ENCODE measurements at places on chromosomes 4 and X.

DNA sequence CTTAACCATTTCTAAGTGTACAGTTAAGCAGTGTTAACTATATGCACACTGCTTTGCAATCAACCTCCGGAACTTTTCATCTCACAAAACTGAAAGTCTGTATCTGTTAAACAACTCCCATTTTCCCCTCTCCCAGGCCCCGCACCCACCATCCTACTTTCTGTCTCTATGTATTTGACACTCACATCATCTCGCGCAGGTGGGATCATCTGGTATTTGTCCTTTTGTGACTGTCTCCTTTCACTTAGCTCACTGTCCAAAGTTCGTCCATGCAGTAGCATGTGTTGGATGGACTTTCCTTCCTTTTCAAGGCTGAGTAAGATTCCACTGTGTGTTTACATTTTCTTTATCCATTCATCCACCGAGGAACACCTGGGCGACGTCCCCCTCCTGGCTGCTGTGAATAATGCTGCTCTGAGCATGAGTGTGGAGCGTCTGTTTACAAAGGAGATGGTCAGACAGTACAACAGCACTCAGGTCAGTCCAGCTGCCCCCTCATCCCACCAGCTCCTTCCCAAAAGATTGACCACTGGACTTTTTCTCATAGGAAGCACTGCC, 39.8 kb downstream of the DCTD start:
- no peak for DNase-seq

GRCh38 chrX:130084631-130085237, 25.6 kb downstream of the ELF4 start:
- no peak for DNase-seq

DNA sequence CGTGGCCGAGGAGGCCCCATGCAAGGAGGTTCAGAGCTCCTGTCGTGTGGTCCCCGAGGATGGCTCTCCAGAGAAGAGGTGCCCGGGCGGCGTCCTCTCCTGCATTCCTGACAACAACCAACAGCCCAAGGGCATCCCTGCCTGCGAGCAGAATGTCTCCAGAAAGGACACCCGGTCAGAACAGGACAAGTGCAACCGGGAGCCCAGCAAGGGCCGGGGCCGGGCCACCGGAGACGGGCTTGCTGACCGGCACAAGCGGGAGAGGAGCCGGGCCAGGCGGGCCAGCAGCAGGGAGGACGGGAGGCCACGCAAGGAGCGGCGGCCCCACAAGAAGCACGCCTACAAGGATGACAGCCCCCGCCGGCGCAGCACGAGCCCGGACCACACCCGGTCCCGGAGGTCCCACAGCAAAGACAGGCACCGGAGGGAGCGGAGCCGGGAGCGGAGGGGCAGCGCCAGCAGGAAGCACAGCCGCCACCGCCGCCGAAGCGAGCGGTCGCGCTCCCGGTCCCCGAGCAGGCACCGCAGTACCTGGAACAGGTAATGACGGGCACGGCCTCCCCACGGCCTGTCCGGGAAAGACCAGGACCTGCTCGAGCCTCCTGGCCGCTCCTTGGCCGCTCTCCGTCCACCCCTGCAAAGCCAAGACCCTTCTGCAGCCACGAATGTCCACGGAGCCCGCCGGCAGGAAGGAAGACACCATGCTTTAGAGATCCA, 9.8 kb downstream of the AKAP17A start:
- DNase-seq, result no peak

DNA sequence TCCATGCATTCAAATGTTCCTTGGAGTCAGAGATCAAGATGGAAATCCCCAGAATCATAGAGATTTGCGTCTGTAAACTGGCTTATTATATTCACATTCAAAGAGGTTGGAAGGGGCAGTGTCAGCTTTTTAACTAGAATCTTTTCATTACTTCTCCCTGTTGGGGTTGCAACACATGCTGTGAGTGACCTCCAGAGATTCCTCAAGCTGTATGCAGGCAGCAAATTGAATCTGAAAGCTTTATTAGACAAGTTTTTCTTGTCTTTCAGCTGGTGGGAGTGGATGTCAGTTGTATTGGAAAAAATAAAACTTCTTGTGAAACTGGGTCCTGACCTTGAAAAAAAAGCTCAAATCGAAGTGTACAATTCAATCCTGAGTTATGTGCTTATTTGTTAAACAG, 736.5 kb upstream of the FTHL17 start:
- DNase-seq, result no peak

DNA sequence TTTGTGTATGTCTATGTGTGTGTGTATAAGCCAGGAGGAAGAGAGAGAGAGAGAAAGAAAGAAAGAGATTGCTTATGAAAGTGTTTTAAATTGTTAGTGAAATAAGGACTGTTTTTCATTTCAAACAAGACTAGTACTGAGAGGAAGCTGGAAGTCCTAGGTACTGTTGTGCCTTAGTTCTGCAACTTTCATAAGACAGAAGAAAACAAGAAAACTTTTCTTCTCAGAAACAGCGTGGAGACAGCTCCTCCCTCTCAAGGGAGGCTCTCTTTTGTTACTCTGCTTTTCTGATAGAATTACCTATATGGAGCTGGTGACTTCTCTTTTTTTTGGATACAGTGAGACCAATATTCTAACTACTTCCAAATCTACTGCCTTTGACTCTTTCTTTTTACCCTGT, 62.5 kb downstream of the BANK1 start:
- DNase-seq, result no peak

GRCh38 chr4:1011022-1011665, at the start of gene FGFRL1:
Gene FGFRL1 (plus strand): TSS chr4:1011626. CDS start chr4:1012486, 860 bp downstream.
- DNase-seq, result peak; percentile 96

- no peak for DNase-seq
Measured at GRCh38 chr4:173280998-173281397, 53.2 kb downstream of the HMGB2 start.

- no peak for DNase-seq
Measured at GRCh38 chr4:137116144-137116543, 416.1 kb downstream of the PCDH18 start.

GRCh38 chr4:177964061-177964460, 521.8 kb upstream of the AGA start:
- peak; percentile 8 for DNase-seq

DNA sequence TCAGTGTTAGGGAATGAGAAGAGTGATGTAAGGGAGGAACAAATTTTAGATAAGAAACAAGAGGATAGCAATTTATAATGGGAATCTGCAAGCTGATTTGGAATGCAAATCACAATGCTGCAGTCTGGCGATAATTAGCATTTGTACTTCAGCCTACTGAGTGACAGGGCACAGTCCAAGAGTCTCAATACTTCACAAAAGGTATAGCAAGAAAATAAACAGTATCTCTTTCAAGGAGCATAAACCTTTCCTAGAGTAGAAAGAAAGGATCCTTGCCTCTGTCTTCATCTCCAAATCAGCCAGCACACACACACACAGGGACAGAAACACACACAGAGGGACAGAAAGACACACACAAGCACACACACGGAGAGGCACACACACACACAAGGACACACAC, 1.1 kb upstream of the GPM6A start:
- no peak for DNase-seq

GRCh38 chr4:178577933-178578332, 1135.7 kb upstream of the AGA start:
- DNase-seq, result no peak

GRCh38 chr4:186740822-186741221, 17.2 kb upstream of the FAT1 start:
- peak; percentile 20 for DNase-seq

DNA sequence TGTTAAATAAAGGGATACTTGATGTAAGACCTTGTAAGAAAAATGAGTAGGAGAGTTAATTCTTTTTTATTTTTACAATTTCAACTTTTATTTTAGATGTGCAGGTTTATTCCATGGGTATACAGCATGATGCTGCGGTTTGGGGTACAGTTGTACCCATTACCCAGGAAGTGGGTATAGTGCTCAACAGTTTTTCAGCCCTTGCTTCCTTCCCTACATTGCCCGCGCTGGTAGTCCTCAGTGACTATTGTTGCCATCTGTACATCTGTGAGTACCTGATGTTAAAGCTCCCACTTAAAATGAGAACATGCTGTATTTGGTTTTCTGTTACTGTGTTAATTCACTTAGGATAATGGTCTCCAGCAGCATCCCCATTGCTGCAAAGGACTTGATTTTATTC, 9.7 kb downstream of the CLCN3 start:
- DNase-seq, result no peak

GRCh38 chrX:134171661-134172587, 65.1 kb upstream of the CCDC160 start:
- DNase-seq, result no peak

GRCh38 chrX:153981771-153982533, 9.4 kb downstream of the TMEM187 start:
- no peak for DNase-seq

DNA sequence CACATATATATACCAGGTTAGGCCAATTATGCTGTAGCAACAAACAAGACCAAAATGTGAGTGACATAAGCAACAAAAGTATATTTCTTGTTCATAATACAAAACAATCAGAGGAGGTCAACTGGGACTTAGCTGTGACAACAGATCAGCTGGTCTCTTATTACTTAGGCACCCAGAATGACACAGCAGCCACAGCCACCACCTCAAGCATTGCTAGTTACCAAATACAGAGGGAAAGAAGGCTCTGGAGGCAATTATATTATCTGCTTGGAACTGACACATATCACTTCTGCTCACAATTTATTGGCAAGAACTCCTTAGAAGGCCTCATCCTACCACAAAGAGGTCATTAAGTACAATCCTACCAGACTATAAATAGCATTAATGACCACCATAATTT, 15.2 kb downstream of the ATOH1 start:
- no peak for DNase-seq

DNA sequence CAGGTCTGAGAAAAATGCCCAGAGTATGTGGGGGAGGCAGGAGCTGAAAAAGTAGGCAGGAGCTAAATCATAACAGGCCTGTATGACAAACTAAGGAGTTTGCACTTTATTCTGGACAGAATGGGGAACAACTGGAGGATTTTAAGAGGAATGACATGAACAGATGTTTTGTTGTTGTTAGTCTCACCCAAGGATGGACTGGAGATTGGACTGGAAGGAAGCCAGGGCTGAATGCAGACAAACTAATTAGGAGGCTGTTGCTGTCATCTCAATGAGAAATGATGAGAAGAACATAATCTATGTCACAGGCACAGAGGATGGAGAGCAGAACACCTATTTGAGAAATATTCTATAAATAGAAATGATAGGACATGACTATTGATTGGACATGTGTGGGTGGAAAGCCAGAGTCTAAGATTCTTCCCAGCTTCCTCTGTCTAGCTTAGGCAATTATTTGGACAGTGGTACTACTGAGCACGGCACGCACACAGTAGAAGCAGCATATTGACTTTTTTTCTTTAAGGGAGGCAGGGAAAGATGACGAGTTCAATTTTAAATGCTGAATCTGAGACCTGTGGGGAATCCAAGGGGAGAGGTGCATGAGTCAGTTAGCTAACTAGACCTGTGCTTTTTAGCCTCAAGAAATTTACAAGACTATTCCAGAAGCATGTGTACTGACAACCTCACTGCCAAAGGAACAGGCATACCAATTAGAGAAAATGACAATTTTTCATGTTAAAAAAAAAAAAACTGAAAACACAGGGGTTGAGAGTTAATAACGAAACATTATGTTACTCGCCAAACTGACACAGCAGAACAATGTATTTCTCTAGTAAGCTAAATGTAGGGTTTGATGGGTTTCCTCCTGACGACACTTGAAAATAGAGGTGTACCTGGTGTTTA, 963 bp upstream of the USO1 start:
- peak; percentile 61 for DNase-seq

DNA sequence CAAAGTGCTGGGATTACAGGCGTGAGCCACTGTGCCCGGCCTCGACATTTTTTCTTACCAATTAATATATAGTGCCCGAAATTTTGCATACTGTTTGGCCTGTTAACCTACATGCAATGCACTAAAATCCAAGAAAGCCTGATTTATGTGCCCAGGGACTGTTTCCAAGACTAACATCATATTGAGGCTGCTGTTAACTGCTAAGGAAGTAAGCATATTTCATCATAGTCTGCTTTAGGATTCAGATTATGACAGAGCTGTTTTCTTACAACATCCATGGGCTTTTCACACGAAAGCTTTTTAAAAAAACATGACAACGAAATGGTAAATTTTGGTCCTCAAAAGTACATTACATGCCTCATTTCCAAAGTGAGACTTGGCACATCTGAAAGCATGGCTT, 84.4 kb downstream of the STOX2 start:
- DNase-seq, result peak; percentile 21

- no peak for DNase-seq
Measured at GRCh38 chrX:139204898-139205667, 325.5 kb upstream of the F9 start.

- DNase-seq, result no peak
Measured at GRCh38 chrX:41837270-41837944, 85.9 kb downstream of the CASK start.

- peak; percentile 70 for DNase-seq
Measured at GRCh38 chrX:40153345-40154249, 55.8 kb upstream of the BCOR start.

DNA sequence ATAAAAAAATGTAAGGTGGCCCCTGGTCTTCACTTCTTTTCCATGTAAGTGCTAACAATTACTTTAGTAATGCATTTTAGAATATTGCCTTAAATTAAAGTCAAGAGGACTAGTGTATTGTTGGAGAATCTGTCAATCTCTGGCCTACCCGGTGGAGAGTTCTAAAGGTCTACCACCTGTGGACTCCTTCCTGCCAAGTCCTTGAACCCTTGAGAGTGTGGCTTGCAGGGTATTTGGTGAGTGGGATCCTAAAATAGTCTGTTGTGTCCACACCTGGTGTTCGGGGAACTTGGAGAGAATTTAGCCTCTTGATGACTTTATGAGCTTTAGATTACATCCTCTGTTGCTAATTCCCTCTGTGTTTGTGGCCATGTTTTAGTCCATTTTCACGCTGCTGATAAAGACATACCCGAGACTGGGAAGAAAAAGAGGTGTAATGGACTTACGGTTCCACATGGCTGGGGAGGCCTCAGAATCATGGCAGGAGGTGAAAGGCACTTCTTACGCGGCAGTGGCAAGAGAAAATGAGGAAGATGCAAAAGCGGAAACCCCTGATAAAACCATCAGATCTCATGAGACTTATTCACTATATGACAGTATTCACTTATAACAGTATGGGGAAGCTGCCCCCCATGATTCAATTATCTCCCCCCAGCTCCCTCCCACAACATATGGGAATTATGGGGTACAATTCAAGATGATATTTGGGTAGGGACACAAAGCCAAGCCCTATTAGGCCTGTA, 23.8 kb downstream of the DDIT4L start:
- DNase-seq, result no peak

DNA sequence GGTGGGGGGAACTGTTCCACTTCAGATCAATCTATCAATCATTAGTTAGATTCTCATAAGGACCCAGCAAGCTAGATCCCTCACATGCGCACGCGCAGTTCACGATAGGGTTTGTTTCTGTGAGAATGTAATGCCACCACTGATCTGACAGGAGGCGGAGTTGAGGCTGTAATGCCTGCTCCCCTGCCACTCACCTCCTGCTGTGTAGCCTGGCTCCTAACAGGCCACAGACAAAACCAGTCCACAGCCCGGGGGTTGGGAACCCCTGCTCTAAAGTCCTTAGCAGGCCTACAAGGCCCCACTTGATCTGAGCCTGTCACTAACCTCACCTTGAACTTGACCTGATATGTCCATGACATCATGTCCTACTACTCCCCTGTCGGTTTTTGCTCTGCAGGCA, 30.3 kb downstream of the ARL9 start:
- no peak for DNase-seq

GRCh38 chr4:79528241-79528706, 120.2 kb upstream of the GK2 start:
- no peak for DNase-seq

- DNase-seq, result no peak
Measured at GRCh38 chr4:105273230-105273629, 126.6 kb downstream of the TET2 start.

- no peak for DNase-seq
Measured at GRCh38 chr4:104393655-104394324, 100.9 kb downstream of the CXXC4 start.

- no peak for DNase-seq
Measured at GRCh38 chr4:55611358-55612059, 19.5 kb upstream of the PDCL2 start.
